ENCODE measurements at places on chromosomes 5 and 9.

GRCh38 chr9:22413884-22414283 lies 32.7 kb upstream of the DMRTA1 start:
- no peak for DNase-seq

GRCh38 chr9:78928625-78929405 lies 631.9 kb downstream of the PSAT1 start:
- no peak for DNase-seq

DNA sequence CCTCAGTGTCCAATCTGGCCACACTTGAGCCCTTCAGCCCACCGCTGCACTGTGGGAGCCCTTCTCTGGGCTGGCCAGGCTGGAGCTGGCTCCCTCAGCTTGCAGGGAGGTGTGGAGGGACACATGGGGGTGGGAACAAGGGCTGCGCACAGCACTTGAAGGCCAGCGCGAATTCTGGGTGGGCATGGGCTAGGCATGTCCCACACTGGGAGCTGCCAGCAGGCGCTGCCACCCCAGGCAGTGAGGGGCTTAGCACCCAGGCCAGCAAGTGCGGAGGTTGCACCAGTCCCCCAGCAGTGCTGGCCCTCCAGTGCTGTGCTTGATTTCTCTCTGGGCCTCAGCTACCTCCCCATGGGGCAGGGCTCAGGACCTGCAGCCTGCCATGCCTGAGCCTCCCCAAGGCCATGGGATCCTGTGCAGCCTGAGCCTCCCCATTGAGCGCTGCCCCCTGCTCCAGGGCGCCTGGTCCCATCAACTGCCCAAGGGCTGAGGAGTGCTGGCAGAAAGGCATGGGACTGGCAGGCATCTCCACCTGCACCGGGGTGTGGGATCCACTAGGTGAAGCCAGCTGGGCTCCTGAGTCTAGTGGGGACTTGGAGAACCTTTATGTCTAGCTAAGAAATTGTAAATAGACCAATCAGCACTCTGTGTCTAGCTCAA lies 148.2 kb downstream of the EMB start:
- DNase-seq: no peak

- no peak for DNase-seq
Observed at GRCh38 chr9:24939109-24939850, 393.6 kb upstream of the IZUMO3 start.

GRCh38 chr5:107949688-107950341 lies 279.1 kb upstream of the EFNA5 start:
- no peak for DNase-seq

GRCh38 chr9:13865869-13866268 lies 448.1 kb downstream of the NFIB start:
- DNase-seq: no peak
